ENCODE measurements at places on chromosomes 2 and 18. TPM values are rescaled to one million over a fixed set of nuclear protein-coding genes. Genes with fewer than 3 reads are reported as not detected.
A peak's percentile ranks its signal among the peaks of the same experiment; 100 is the strongest.

DNA sequence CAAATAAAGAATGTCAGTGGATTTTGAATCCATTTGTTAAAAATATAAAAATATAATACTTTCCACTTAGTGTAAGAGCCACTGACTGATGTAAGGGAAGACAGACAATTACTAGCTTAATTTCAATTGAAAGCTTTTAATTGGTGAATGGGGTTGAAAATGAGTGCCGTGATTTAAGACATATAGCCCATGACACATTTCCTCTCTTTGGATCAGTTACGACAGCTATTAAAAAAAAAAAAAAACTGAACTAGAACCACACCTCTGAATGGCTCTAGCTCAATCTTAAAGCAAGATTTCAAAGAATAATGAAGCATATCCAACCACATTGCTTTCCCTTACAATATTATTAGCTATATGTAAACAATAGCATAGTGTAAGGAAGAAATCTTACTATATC, 44.0 kb downstream of the CIB4 start:
- H3K4me1 ChIP-seq = peaks cover 4% of the 10 kb centered on the region
- H3K4me3 ChIP-seq = no peak overlapping the region
- DNase-seq = no peak
- H3K36me3 ChIP-seq = no peaks in the 10 kb centered on the region
- H3K27me3 ChIP-seq = peaks cover 7% of the 10 kb centered on the region

DNA sequence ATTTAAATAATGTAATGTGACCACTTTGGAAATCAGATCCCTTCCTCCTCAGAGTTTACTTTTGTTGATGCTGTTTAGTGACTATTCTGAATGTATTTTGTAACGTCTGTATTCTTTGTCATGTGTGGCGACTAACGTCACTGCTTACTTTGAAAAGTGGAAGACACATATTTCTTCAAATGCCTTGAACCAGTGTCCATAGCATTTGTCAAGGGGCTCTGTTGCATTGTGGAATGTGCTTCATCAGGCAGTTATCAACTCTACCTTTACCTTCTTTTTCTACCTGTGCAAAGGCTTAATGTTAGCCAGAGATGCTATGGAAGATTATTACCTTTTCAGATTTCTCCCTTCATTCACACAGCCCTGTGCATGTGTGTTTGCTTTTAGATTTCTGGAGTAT, 162.4 kb downstream of the ZNF407 start:
- H3K27ac ChIP-seq = no peak overlapping the region
- H3K4me3 ChIP-seq = no peak overlapping the region
- no peaks in the 10 kb centered on the region for H3K4me1 ChIP-seq
- DNase-seq = no peak
- H3K27me3 ChIP-seq = no peaks in the 10 kb centered on the region

- no peak overlapping the region for H3K4me3 ChIP-seq
- no peaks in the 10 kb centered on the region for H3K4me1 ChIP-seq
- no peak overlapping the region for H3K27ac ChIP-seq
- peaks cover 7% of the 10 kb centered on the region for H3K27me3 ChIP-seq
- no peak for DNase-seq
- no peaks in the 10 kb centered on the region for H3K36me3 ChIP-seq
Observed at GRCh38 chr2:220065581-220065980, 438.2 kb downstream of the SLC4A3 start.

- H3K4me3 ChIP-seq = no peak overlapping the region
- H3K27ac ChIP-seq = no peak overlapping the region
- peaks cover 4% of the 10 kb centered on the region for H3K27me3 ChIP-seq
- no peak for DNase-seq
Observed at GRCh38 chr2:105257981-105258380, 16.4 kb downstream of the GPR45 start.

The ABHD1 gene
- 2.1 TPM for total RNA-seq

DNA sequence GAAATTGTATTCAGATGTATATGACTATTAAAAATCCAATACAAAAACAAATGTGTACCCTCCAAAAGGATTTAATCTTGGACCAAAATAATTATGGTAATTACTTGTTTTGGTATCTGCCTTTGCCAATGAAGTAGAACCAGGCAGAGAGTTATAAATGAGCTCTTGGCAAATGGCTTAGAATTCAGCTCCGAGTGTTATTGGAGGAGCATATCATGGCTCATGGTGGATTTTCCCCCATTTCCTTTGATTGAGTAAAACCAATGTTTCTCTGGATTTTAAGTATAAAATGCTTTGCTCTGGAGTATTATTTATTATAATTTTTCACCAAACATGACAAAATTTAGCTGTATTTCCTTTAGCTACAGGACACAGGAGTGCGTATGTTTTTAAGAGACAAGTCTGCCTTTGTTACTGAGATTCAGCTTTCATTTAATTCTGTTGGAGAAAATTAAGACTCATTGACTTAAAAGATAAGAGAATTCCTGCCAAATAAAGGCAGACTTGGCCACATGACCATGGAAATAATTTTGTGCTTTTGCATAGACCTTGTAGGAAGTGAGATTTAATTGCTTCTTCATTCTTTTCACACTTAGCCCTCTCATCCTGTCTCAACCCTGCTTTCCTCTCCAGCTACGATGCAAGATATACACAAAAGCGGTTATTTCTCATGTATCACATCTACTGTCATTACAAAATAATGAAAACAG, 281.0 kb upstream of the SOX11 start:
- H3K27ac ChIP-seq = no peak overlapping the region
- H3K4me1 ChIP-seq = no peaks in the 10 kb centered on the region
- H3K36me3 ChIP-seq = no peaks in the 10 kb centered on the region
- H3K27me3 ChIP-seq = no peaks in the 10 kb centered on the region
- DNase-seq = no peak
- H3K4me3 ChIP-seq = no peak overlapping the region

- peaks cover 7% of the 10 kb centered on the region for H3K4me1 ChIP-seq
- DNase-seq = no peak
- no peaks in the 10 kb centered on the region for H3K36me3 ChIP-seq
- no peak overlapping the region for H3K27ac ChIP-seq
Observed at GRCh38 chr2:387980-388421, 100.1 kb upstream of the ALKAL2 start.

- no peak for DNase-seq
- H3K27me3 ChIP-seq = no peaks in the 10 kb centered on the region
- no peaks in the 10 kb centered on the region for H3K4me1 ChIP-seq
- H3K36me3 ChIP-seq = no peaks in the 10 kb centered on the region
Observed at GRCh38 chr2:103164748-103165147, 402.9 kb downstream of the TMEM182 start.

The NT5DC4 gene
- not detected for total RNA-seq

The AFF3 gene
- 10.1 TPM for total RNA-seq

The PCBP1 gene
- 393 TPM for total RNA-seq

GRCh38 chr18:74217476-74218143, 69.3 kb downstream of the TIMM21 start:
- no peak overlapping the region for H3K27ac ChIP-seq
- DNase-seq = no peak
- no peaks in the 10 kb centered on the region for H3K36me3 ChIP-seq
- peaks cover 14% of the 10 kb centered on the region for H3K27me3 ChIP-seq
- H3K4me3 ChIP-seq = no peak overlapping the region

The TEKT4 gene
- total RNA-seq = not detected

DNA sequence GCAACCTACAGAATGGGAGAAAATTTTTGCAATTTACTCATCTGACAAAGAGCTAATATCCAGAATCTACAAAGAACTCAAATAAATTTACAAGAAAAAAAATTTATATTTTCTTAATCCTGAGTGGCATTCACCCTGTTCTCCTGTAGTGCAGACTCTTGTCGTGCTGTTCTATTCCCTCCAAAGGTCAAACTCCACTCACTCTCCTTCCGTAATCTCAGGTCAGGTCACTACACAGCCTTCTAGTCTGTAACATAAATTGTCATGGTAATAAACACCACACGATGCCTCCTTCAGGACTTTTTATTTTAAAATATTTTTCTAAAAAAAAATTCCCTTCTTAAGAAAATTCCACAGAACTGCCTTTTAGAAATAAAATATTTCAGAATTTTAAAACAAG, 417.9 kb upstream of the GCFC2 start:
- H3K36me3 ChIP-seq = no peaks in the 10 kb centered on the region
- no peaks in the 10 kb centered on the region for H3K27me3 ChIP-seq
- no peaks in the 10 kb centered on the region for H3K4me1 ChIP-seq
- no peak for DNase-seq
- H3K27ac ChIP-seq = no peak overlapping the region

DNA sequence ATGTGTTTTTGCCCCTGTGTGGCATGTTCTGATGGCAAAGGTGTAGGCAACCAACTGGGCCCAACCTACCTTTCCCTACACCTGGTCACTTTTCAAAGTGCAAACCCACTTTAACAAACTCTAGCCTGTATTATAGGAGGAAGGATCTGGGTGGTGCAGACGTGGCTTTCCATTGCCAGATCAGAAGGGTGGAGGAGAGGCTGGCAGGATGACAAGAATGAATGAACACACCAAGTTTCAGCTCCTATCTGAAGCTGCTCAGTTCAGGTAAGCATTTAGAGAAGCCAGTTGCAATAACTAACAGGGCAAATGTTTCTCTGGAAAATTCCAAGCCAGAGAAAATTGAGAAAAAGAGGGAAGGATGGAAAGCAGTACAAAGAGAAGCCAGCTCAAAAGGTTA, 707 bp upstream of the SERPINB7 start:
- peaks cover 9% of the 10 kb centered on the region for H3K27me3 ChIP-seq
- DNase-seq = no peak
- no peak overlapping the region for H3K4me3 ChIP-seq
- H3K36me3 ChIP-seq = no peaks in the 10 kb centered on the region
- H3K4me1 ChIP-seq = no peaks in the 10 kb centered on the region

- H3K27me3 ChIP-seq = no peaks in the 10 kb centered on the region
- H3K4me1 ChIP-seq = peaks cover 97% of the 10 kb centered on the region
- DNase-seq = no peak
- H3K36me3 ChIP-seq = peaks cover 4% of the 10 kb centered on the region
- H3K27ac ChIP-seq = peak overlapping the region; percentile 99
Observed at GRCh38 chr2:126664234-126664633, 8.3 kb downstream of the GYPC start.

The ABCB11 gene
- 0.08 TPM for total RNA-seq

DNA sequence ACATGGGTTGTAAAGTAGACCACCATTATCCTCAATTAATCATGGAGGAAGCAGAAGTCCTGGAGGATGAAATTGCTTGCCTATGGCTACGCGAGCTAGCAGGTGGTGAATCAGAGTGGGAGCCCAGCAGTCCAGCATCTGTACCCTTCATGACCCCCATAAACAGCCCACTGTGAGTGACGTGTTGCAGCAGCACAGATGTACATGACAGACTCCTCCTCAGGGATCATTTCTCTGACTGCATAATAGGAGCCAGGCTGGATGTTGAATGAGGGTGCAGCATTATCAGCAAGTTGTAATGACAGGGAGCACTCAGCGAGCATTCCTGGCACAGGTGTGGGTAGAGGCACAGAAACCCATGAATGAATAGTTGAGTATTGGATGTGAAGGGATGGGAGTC, 339.3 kb downstream of the MYCN start:
- H3K27ac ChIP-seq = no peak overlapping the region
- H3K27me3 ChIP-seq = no peaks in the 10 kb centered on the region
- no peak for DNase-seq
- no peaks in the 10 kb centered on the region for H3K4me1 ChIP-seq

GRCh38 chr2:189309331-189309730, 129.8 kb upstream of the COL5A2 start:
- H3K36me3 ChIP-seq = no peaks in the 10 kb centered on the region
- peaks cover 32% of the 10 kb centered on the region for H3K4me1 ChIP-seq
- no peak overlapping the region for H3K27ac ChIP-seq
- no peak overlapping the region for H3K4me3 ChIP-seq
- no peaks in the 10 kb centered on the region for H3K27me3 ChIP-seq

DNA sequence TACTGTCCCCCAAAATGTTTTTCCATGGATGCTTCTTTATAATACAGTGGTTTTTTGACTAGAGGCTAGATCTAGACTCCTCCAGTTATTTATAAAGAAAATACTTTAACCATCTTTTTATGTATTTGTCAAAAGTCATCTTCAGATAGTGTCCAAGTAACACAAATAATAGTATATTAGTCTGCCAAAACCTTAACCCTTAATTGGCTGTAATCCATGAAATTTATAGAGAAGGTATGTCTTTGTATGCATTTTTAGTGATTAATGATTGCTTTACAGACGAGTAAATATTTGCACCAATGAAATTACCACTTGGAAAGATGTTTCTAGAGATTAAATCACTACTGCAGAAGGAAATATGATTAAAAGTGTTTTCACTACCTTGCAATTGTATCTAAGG, 451.8 kb upstream of the NRXN1 start:
- no peak overlapping the region for H3K4me3 ChIP-seq
- no peak overlapping the region for H3K27ac ChIP-seq
- no peaks in the 10 kb centered on the region for H3K4me1 ChIP-seq
- no peak for DNase-seq
- H3K27me3 ChIP-seq = no peaks in the 10 kb centered on the region

- no peaks in the 10 kb centered on the region for H3K36me3 ChIP-seq
- no peaks in the 10 kb centered on the region for H3K4me1 ChIP-seq
- no peaks in the 10 kb centered on the region for H3K27me3 ChIP-seq
- no peak overlapping the region for H3K4me3 ChIP-seq
- H3K27ac ChIP-seq = no peak overlapping the region
Observed at GRCh38 chr2:64787019-64787365, 133.3 kb upstream of the SERTAD2 start.

DNA sequence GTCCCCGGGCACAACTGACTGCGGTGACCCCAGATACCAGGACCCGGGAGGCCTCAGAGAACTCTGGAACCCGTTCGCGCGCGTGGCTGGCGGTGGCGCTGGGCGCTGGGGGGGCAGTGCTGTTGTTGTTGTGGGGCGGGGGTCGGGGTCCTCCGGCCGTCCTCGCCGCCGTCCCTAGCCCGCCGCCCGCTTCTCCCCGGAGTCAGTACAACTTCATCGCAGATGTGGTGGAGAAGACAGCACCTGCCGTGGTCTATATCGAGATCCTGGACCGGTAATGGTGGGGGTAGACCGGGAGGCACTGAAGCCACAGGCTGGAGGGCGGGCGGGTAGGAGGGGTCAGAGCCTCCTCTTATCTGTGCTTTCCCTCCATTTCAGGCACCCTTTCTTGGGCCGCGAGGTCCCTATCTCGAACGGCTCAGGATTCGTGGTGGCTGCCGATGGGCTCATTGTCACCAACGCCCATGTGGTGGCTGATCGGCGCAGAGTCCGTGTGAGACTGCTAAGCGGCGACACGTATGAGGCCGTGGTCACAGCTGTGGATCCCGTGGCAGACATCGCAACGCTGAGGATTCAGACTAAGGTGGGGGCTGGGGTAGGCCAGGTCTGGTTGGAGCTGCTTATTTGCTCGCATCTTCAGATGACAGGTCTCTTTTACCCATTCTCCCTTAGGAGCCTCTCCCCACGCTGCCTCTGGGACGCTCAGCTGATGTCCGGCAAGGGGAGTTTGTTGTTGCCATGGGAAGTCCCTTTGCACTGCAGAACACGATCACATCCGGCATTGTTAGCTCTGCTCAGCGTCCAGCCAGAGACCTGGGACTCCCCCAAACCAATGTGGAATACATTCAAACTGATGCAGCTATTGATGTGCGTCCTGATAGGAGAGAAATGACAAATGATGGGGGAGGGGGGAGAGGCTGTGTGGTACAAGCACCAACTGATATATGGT, 780 bp downstream of the HTRA2 start:
- peak overlapping the region; percentile 96 for H3K4me3 ChIP-seq
- peaks cover 19% of the 10 kb centered on the region for H3K36me3 ChIP-seq
- H3K27me3 ChIP-seq = no peaks in the 10 kb centered on the region
- H3K27ac ChIP-seq = peak overlapping the region; percentile 94
- peak; percentile 21 for DNase-seq
